ENCODE measurements at places on chromosomes 5 and 9.

GRCh38 chr5:78060421-78060820, 234.1 kb downstream of the AP3B1 start:
- DNase-seq, result peak; percentile 15

GRCh38 chr9:97504381-97505216, 3.1 kb downstream of the TMOD1 start:
- DNase-seq, result no peak

DNA sequence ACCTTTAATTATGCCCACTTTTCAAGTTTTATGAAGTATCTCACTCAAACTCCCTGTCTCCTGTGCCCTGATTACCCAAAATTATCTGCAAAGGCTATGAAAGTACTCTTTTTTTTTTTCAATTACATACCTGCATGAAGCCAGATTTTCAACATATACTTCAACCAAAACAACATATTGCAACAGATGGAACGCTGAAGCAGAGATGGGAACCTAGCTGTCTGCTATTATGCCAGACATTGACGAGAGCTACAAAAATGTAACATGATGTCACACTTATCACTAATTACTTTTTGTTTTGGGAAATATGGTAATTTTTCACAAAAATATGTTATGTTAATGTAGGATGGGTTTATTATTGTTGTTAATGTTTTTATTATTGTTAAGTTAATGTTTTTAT, 86.5 kb upstream of the SLC1A3 start:
- DNase-seq, result no peak

- DNase-seq, result peak; percentile 77
Measured at GRCh38 chr9:128892221-128892921, 10.4 kb downstream of the LRRC8A start.
